ENCODE measurements at places on chromosomes 1 and 21. TPM values are rescaled to one million over a fixed set of nuclear protein-coding genes. Genes with fewer than 3 reads are reported as not detected.

Gene GSTM1
- not detected for total RNA-seq

Gene FAM167B
- total RNA-seq = 2.0 TPM

Gene OR2M3
- total RNA-seq = 0.16 TPM

Gene SYPL2
- total RNA-seq = not detected

DNA sequence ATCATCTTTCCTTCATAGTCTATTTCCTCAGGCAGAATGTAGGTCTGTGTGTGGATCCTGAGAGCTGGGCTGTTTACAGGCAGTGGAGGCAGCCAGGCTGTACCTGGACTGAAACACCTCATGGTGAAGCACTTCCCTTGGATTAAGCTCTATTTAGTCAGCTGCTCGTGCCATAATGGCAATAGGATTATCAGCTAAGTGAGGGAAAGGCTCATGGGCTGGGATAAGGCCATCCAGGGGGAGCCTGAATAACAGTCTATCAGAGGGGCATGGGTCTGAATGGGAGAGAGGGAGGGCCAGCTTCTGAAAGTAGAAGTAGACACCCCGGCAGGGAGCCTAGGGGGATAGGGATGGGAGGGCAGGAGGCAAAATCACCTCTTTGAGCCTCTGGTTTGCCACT, 8.3 kb downstream of the RNASEL start:
- DNase-seq = no peak

DNA sequence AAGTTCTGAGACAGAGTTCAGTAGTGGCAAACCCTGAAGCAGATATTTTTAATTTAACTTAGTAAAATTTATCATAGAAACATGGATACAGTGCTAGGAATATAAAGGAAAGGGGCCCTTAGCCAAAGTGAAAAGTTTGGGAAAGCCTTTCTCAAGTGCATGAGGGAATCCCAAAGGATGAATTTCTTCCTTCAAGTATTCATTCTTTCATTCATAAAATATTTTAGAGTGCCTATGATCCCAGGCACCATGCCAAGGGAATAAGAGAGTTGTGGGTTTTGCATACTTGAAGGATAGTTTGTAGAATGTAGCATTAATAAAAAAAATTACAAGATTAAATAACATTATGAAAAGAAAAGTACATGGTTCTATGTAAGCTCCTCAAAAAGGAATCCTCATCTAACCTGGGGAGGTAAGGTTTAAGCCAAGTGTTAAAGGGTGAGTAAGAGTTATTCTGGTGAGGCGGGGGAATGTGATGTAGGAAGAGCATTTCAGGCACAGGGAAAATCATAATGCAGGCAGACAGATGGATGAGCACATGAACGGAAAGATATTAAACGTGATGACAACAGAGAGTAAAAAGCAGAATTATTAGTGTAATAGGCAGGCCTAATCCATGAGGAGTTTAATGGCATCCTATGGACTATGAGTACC, 40.4 kb upstream of the NTNG1 start:
- no peak for DNase-seq

GRCh38 chr1:178684111-178684510, 40.9 kb upstream of the RALGPS2 start:
- DNase-seq = no peak

- no peak for DNase-seq
Observed at GRCh38 chr1:184843732-184844495, 89.3 kb upstream of the EDEM3 start.

DNA sequence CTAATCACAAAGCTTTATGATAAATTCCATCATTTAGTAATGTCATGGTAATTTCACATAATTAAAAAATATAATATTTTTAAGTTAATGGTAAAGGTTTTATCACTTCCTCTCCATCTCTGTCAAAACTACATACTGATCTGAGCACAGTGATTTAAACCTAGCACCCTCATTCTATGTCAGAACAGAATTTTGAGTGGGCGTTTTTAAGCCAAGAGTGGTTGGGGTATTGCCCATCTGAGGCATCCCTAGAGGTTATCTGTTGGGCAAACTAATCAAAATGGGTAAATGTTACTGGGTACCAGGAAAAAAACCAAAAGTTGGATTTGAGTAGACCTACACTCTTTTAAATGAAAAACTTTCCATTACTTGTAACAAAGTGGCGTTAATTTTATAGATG, 100.7 kb upstream of the GFI1 start:
- no peak for DNase-seq

DNA sequence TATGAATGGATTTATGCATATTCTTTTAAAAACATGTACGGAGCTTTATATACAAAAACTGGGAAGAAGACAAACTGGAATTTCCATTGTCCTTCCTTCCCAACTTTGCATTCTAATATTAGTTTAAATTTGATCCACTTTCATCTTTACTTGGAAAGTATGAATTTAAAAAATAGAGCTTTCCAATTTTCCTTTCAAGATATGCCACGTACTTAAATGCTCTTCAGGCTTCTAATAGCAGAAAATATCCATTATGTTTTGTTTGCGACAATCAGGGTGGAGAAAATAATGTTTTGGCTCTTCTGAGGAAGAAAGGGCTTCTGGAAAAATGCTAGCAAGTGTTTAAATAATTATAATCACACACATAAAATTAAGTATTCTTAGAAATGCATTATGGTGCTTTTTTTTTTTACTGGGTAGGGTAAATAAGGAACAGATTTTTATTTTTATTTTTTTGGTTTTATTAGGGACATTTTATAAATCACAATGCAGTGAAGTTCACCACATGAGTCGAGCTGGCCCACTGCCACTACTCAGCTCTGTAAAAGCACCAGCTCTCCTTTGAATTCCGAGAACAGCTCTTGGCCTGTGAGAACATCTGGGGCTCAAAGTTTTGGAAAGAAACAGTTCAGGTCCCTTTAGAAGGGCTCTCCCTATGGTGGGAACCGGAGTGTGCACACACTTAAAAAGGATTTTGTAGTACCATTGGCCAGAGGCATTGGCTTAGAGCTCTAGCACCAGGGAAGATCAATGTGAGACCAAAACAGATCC, 287.4 kb upstream of the LYPLAL1 start:
- DNase-seq = no peak

- no peak for DNase-seq
Observed at GRCh38 chr1:230002164-230002803, 64.8 kb upstream of the GALNT2 start.

DNA sequence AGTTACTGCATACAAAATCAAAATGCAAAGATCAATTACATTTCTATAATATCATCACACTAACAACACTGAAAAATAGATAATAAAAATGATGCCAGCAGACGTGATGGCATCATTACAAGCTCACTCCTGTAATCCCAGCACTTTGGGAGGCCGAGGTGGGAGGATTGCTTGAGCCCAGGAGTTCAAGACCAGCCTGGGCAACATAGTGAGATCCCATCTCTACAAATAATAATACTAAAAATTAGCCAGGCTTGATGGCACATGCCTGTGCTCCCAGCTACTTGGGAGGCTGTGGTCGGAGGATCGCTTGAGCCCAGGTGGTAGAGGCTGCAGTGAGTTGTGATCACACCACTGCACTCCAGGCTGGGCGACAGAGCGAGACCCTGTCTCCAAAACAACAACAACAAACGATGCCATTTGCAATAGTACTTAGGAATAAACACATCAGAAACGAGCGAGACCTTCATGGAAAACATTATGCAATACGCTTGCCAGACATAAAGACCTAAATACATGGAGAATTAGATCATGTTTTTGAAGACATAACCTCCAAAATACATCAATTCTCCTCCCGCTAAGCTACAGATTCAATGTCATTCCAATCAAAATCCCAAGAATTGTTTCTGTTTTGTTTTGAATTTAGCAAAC, 86.6 kb upstream of the ERRFI1 start:
- no peak for DNase-seq

GRCh38 chr1:91345395-91346005, 59.1 kb downstream of the HFM1 start:
- no peak for DNase-seq

GRCh38 chr1:54309631-54310366, 96.4 kb downstream of the SSBP3 start:
- DNase-seq = no peak

GRCh38 chr1:115170961-115171392, 81.7 kb upstream of the TSPAN2 start:
- no peak for DNase-seq

GRCh38 chr1:62382658-62382955, 54.2 kb upstream of the USP1 start:
- no peak for DNase-seq
